NCI-H2227 treated with DMSO at 0.1 percent for 48 hours (cell line): ENCODE measurements at places on chromosomes 5 and 9.
A peak's percentile ranks its signal among the peaks of the same experiment; 100 is the strongest.

GRCh38 chr5:6766604-6767093, 53.4 kb downstream of the TENT4A start:
- peak; percentile 28 for DNase-seq

DNA sequence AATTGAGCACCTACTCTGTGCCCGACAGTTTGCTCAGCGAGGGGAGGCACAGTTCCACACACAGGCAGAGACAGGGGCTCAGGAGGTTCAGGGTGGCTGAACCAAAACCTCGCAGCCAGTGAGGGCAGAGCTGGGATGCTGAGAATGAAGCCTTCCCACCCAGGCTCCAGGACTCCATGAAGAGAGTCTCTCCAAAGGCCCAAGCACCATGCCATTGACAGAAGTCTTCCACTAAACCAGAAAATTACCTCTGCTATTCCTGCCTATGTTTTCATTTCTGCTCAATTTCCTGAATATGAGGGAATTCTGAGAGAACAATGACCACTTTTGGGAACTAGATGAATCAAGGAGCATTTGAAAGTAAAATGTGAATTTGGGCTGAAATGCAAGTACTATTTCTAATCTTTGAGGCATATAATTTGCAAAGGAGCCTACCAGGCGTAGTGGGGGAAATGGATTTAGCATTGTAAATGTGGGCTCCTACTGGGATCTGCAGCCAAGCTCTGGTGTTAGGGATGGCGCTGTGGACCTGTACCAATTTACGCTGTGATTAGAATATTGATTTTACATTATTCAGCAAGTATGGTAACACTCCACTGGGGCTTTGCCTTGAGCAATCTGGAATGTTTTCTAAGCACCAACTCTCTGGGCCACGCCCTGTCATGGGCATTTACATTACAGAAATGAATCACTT, 91.9 kb downstream of the DRD1 start:
- no peak for DNase-seq

DNA sequence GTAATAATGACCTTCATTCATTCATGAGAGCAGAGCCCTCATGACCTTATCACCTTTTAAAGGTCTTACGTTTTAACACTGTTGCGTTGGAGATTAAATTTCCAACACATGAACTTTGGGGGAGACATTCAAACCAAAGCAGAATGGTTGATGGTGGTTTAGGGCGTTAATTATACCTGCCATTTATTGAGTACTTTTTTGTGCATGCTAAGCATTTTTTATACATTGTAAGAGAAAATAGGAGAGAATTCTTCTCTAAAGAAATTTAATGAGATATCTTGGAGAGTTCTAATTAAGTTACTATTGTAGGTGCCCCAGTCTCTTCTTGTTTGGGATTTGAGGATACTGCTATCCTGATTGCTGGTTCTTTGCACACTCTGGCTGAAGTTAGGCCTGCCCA, 12.4 kb downstream of the AP3S1 start:
- DNase-seq: no peak

DNA sequence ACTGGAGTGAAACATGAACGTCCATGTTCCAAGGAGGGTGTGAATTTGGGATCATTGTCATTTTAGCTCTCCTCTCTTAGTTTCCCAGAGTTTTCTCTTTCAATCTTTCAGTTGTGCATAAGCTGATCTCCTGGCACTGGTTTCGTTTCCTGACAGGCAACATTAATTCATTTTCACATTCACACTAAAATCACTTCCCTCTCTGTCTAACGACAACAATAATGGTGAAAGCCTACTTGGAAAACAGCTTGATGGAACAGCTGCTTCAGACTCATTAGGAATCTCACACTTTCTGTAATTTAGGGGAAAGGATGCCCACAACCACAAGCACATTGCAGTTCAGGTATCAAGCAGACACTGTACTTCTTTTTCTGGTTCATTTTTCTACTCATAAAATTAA, 188.6 kb downstream of the TRIM36 start:
- DNase-seq: no peak

- no peak for DNase-seq
Measured at GRCh38 chr5:113176196-113176595, 199.6 kb downstream of the DCP2 start.

DNA sequence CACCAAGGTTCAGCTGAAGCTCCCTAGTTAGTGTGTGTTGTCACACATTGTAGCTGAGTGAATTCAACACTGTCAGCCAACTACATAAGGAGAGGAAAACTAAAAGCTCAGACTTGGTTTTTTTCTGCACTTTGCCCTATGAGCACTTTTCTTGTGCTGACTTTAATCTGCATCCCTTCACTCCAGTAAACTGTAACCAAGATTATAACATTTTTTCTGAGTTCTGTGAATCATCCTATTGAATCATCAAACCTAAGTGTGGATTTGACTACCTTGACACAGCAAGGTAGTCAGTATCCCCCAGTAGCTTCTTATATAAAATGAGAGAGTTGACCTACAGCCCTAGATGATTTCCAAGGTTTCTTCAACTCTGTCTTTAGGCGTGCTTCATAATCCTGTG, 325.0 kb downstream of the AGTPBP1 start:
- no peak for DNase-seq

- DNase-seq: no peak
Measured at GRCh38 chr5:157568222-157568621, 7.4 kb downstream of the ADAM19 start.

GRCh38 chr9:75803130-75803529, 87.3 kb upstream of the PCSK5 start:
- no peak for DNase-seq

DNA sequence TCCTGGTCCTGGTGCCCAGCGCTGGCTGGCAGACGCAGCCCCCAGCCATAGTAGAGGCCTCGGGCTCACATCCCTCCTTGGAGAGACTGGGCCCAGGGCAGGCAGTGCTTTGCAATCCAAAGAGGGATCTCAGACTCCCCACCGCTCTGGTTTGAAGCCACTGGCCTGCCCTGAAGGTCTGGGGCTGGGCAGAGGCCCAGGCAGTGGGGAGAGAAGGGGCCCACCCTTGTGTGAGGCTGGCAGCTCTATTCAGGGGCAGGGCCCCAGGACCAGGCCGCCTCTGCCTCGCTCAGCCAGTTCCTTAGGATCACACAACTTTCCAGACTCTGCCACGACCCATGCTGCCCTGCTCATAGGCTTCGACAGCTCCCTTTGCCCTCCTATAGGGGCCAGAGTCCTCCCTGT, 10.7 kb upstream of the SEC16A start:
- DNase-seq: no peak

- no peak for DNase-seq
Measured at GRCh38 chr5:82639393-82640144, 361.4 kb upstream of the RPS23 start.

DNA sequence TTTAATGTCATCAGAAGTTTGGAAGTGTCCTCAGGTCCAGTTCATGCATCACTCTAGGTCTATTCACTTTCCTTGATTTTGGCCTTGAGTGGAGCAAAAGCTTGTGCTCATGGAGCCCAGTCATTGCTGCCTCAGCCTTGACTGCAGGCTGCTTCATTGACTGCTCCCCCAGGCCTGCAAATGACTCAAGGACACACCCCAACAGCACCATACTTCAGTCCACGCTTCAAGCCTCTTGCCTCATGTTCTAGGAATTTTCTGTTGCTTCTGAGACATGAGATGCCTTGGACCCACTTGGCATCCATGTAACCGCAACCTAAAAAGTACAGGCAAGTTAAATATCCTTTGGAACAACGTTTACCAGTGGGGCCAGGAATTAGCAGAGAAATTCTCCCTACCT, 193.7 kb downstream of the PIK3R1 start:
- no peak for DNase-seq

DNA sequence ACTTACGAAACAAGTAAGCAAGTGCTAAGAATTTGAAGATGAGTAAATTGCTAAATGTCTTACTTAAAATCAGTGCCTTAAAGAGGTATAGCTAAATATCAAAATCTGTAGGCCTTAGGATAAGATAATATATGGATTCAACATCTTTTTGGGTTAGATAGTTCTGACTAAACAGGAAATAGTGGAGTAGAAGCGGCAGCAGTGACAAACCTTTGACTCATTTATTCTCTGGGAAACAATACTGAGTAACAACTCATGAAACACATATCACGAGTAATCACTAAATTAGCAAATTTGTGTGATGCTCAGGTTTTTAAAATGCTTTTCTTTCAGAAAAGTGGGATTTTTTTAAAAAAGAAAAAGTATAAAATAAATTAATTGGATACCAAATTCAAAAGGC, 762.1 kb upstream of the TYRP1 start:
- no peak for DNase-seq

GRCh38 chr5:72451741-72452505, 55.3 kb downstream of the ZNF366 start:
- no peak for DNase-seq

DNA sequence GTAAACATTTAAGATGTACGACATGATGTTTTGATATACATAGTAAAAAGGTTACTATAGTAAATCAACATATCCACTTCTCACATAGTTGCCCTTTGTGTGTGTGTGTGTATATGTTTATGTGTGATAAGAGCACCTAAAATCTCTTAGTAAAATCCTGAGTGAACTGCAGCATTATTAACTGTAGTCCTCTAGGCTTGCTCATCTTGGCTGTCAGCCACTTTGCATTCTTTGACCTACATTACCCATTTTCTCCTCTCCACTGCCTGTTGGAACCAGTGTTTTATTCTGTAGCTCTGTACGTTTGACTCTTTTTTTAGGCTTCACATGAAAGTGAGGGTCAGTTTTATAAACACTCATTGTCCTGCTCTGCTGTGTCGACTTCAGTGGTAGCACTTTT, 24.4 kb downstream of the C5orf22 start:
- DNase-seq: no peak

DNA sequence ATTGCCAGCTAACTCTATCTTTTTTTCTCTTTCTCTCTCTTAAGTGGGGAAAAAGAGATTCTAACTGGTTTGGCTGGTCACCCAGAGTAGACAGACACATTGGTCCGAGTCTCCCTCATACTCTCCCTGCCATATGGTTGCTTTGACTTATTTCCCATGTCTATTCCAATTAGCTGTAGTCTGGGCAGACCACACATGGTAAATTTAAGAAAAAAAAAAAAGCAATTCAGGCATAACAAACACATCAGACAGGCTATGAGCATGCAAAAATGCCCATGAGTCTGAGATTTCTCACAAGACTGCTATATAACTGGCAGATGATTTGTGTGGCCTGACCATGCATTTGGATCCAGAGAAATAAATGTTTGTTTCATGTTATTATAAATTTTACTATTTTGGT, 110.2 kb upstream of the FGF10 start:
- no peak for DNase-seq

GRCh38 chr5:142669477-142669876, 16.4 kb downstream of the FGF1 start:
- DNase-seq: peak; percentile 49

- no peak for DNase-seq
Measured at GRCh38 chr5:112533362-112533761, 114.3 kb upstream of the EPB41L4A start.

DNA sequence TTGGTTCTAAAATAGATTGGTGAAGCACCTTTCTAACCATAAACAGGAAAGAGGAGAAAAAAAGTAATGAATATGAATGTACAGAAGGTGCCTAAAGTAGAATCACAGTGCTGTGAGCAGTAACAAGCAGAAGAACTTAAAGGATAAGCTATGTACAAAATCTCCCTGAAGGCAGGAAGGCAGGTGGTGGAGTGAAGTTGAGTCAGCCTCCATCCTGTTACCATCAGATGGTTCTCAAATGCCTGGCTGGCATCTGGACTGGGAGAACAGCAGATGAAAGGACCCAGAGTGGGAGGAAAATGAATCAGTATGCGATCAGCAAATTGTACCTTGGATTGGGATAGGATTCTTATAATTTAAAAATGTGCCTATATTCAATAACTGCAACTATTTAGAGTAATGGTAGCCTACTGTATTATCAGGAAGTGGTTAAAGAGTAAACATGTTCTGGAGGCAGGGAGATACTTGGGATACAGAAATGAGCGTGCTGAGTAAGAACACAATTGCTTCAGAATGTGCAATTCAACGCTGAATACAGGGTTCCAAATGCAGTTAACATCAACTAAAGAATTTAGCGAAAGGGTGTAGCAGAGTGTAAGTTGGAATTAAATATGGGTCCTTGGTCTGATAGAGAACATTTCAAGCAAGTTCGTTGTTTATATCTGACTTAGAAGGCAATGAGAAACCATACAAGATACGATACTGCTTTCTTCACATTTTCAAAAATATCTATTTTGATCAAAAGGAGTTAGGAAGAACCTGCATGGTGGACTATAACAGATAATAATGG, 21.1 kb upstream of the FER start:
- no peak for DNase-seq

DNA sequence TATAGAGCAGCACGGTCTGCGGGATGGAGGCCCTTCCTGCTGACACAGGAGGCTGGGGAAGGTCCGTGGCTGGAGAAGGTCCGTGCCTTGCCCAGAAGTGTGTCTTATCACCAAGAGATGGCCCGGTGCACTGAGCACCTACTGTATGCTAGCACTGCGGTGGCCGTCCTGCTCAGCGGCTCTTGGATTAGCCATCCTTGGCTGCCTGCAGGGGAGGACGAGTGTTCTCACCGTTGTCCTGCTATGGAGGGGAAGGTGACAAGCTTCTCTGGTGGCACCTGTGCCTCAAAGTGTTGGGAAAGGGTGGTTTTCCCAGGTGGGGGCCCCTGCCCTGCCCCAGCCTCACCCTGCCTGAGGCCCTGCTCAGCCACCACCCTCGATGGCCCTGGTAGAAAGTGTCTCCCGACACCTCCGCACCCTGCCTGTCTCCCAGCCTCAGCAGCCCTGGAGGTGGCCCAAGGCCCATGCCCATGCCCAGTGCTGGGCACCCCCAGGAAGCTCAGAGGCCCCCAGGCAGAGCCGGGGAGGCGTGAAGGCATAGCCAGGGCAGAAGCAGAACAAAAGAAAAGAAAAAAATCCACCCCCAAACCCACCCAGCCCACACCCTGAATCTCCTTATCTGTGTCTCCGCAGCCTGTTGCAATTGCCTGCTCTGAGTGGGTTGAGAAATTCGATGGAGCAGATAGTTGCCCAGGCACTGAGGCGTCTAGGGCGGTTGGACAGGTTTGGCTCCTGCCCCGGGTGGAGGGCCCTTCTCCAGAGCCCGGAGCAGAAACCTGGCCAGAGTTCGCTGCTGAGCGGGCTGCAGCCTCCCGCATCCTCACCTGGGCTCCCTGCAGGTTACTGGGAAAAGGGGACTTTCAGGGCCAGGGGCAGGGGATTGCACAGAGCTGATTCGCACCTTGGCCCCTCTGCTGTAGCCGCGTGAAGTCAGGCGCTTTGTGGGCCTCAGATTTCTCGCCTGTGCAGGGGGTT, 30.5 kb downstream of the RXRA start:
- DNase-seq: no peak

- DNase-seq: no peak
Measured at GRCh38 chr9:125536167-125536772, 170.7 kb downstream of the MAPKAP1 start.

- DNase-seq: no peak
Measured at GRCh38 chr9:92048924-92049625, 66.1 kb downstream of the SPTLC1 start.

GRCh38 chr5:81058121-81058520, 98.0 kb downstream of the RASGRF2 start:
- DNase-seq: no peak

DNA sequence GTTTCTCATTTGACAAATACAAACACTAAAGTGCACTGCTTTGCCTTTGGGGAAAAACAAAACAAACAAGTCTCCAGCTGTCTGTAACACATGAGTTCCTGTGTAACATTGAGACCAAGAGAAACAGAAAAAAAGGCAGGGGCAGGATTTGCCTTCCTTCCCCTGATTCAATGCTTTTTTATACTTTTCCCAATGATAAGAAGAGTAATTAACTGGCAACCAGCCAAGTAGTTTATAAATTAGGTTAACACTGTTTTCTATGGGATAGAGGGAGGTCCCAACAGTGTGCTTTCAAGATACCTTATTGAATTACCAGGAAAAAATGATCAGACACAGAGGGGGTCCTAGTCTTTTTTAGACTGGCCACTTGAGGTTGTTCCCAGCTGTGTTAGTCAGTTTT, 346.8 kb downstream of the TRIM36 start:
- DNase-seq: no peak
